ENCODE measurements at places on chromosomes 6 and 20. TPM values are rescaled to one million over a fixed set of nuclear protein-coding genes. Genes with fewer than 3 reads are reported as not detected.

GRCh38 chr6:79423216-79423615 lies 114.0 kb downstream of the LCA5 start:
- H3K4me3 ChIP-seq = no peak overlapping the region
- no peaks in the 10 kb centered on the region for H3K27me3 ChIP-seq
- no peak for DNase-seq
- no peaks in the 10 kb centered on the region for H3K4me1 ChIP-seq
- H3K27ac ChIP-seq = no peak overlapping the region
- no peaks in the 10 kb centered on the region for H3K36me3 ChIP-seq

The NXT1 gene
- total RNA-seq = 16.5 TPM

GRCh38 chr6:25008707-25009392 lies 73.1 kb upstream of the RIPOR2 start:
- H3K4me1 ChIP-seq = peaks cover 16% of the 10 kb centered on the region
- H3K27ac ChIP-seq = peak overlapping the region; percentile 30
- no peaks in the 10 kb centered on the region for H3K36me3 ChIP-seq
- DNase-seq = no peak

GRCh38 chr20:12815231-12815768 lies 193.5 kb upstream of the SPTLC3 start:
- H3K27me3 ChIP-seq = no peaks in the 10 kb centered on the region
- no peak overlapping the region for H3K27ac ChIP-seq
- no peak for DNase-seq
- no peaks in the 10 kb centered on the region for H3K36me3 ChIP-seq
- no peaks in the 10 kb centered on the region for H3K4me1 ChIP-seq

GRCh38 chr20:9516234-9516871 lies 2.0 kb downstream of the LAMP5 start:
- H3K27me3 ChIP-seq = peaks cover 34% of the 10 kb centered on the region
- H3K27ac ChIP-seq = no peak overlapping the region
- no peak for DNase-seq
- H3K36me3 ChIP-seq = no peaks in the 10 kb centered on the region
- H3K4me1 ChIP-seq = no peaks in the 10 kb centered on the region
- no peak overlapping the region for H3K4me3 ChIP-seq

DNA sequence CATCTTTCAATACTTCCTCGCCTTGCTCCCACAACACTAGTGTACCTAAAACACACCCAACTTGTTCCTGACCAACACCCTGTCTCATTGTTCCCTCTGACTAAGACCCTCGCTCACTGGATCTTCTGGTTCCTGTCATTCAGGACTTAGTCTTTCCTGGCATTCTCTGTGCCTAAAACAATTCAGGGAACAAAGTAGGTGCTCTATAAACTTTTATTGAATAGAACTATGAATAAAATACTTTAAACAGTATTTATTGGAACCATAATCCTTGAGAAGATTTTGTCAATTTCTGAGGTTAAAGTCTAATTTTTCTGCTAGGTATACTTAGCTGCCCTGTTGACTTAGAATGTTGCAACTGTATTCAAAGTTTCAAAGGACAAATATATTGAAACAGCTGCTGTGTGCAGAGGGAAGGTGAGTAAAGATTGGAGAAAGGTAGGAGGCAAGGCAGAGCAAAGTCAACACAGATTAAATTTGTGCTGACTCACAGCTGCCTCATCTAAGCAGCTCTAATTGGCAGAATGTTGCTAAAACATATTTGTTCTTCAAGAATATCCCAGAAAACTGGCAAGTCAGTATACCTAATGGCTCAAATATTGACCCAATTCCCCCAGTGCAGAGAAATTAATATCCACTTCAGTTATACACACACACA lies 37.6 kb downstream of the GSTA2 start:
- H3K36me3 ChIP-seq = no peaks in the 10 kb centered on the region
- DNase-seq = no peak
- H3K27me3 ChIP-seq = no peaks in the 10 kb centered on the region
- no peak overlapping the region for H3K4me3 ChIP-seq

DNA sequence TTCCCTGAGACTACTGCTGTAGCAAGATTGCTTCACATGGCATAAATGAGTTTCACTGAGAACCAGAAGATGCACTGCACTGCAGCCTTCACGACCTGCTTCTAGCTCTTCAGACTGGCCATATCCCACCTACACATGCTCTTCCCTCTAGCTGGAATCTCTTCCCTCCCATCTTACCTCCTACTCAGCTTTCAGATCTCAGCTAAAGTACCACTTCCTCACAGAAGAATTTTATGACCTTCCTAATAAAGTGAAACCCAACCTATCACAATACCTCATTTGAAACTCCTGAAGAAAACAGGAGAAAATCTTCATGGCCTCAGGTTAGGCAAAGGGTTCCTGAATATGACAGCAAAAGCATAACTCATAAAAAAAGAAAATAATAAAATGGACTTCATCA lies 99.9 kb downstream of the DTNBP1 start:
- no peak for DNase-seq
- no peak overlapping the region for H3K27ac ChIP-seq
- H3K4me3 ChIP-seq = no peak overlapping the region
- H3K36me3 ChIP-seq = no peaks in the 10 kb centered on the region

GRCh38 chr6:33705955-33706725 lies 5.4 kb downstream of the UQCC2 start:
- H3K27ac ChIP-seq = no peak overlapping the region
- H3K4me1 ChIP-seq = peaks cover 30% of the 10 kb centered on the region
- H3K4me3 ChIP-seq = no peak overlapping the region
- H3K36me3 ChIP-seq = peaks cover 18% of the 10 kb centered on the region
- no peaks in the 10 kb centered on the region for H3K27me3 ChIP-seq

GRCh38 chr6:75368151-75368779 lies 83.7 kb upstream of the TMEM30A start:
- H3K4me1 ChIP-seq = peaks cover 46% of the 10 kb centered on the region
- H3K27me3 ChIP-seq = no peaks in the 10 kb centered on the region
- no peaks in the 10 kb centered on the region for H3K36me3 ChIP-seq
- peak overlapping the region; percentile 82 for H3K27ac ChIP-seq
- DNase-seq = peak; percentile 77

DNA sequence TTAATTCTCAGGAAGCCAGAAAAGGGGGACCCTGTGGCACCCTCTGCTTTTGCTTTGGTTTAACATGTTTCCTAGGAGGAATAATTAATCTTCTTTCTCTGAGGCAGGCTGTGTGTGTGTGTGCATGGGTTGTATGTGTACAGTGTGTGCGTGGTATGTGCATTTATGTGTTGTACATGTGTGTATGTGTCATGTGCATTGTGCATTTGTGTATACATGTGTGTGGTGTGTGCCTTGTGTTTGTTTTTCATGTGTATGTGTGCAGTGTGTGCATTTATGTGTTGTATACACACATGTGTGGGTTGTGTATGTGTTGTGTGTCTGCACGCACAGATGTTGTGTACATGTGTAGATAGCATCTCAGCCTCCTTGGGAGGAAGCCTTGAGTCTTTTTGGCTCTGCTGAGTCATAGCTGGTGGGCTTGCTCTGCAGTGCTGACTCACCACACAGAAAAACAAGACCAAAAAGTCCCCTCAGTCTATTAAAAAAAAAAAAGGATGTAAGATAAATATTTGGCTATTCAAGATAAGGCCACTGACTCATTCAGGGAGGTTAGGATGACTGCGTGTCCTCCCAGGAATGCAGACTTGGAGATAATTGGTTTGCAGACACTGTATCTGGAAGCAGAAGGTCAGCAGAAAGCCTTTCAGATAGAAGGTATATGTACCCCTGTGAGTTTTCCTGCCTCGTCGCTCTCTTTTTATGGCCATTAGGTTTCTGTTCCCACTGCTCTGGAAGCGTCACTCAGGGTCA lies 58.6 kb downstream of the SYNJ2 start:
- peak; percentile 8 for DNase-seq
- H3K4me3 ChIP-seq = no peak overlapping the region
- H3K36me3 ChIP-seq = no peaks in the 10 kb centered on the region
- no peaks in the 10 kb centered on the region for H3K27me3 ChIP-seq
- H3K27ac ChIP-seq = peak overlapping the region; percentile 93
- H3K4me1 ChIP-seq = peaks cover 39% of the 10 kb centered on the region

- no peak overlapping the region for H3K4me3 ChIP-seq
- no peak overlapping the region for H3K27ac ChIP-seq
- no peaks in the 10 kb centered on the region for H3K4me1 ChIP-seq
- no peak for DNase-seq
These were observed 18.9 kb downstream of the BCAS4 start for GRCh38 chr20:50813801-50814200.

The SERAC1 gene
- total RNA-seq = 15.5 TPM

GRCh38 chr6:127199470-127199869 lies 67.2 kb upstream of the RNF146 start:
- H3K27ac ChIP-seq = peak overlapping the region; percentile 5
- DNase-seq = no peak
- no peaks in the 10 kb centered on the region for H3K4me1 ChIP-seq
- no peaks in the 10 kb centered on the region for H3K36me3 ChIP-seq
- no peak overlapping the region for H3K4me3 ChIP-seq

The GLP1R gene
- total RNA-seq = not detected

The PRDM13 gene
- not detected for total RNA-seq

- H3K27me3 ChIP-seq = no peaks in the 10 kb centered on the region
- DNase-seq = no peak
- H3K4me1 ChIP-seq = peaks cover 4% of the 10 kb centered on the region
- no peaks in the 10 kb centered on the region for H3K36me3 ChIP-seq
- no peak overlapping the region for H3K4me3 ChIP-seq
These were observed 94.2 kb downstream of the FOXC1 start for GRCh38 chr6:1703923-1704322.
